T-cell (primary cell): ENCODE measurements at places on chromosomes 13 and 19. TPM values are rescaled to one million over a fixed set of nuclear protein-coding genes. Genes with fewer than 3 reads are reported as not detected.

The PDE4C gene
- total RNA-seq, result not detected

The PDX1 gene
- not detected for total RNA-seq

The NTF4 gene
- not detected for total RNA-seq

The AMH gene
- 5.3 TPM for total RNA-seq

The STARD13 gene
- total RNA-seq, result 0.39 TPM

The RFPL4A gene
- not detected for total RNA-seq

The CYP2A7 gene
- not detected for total RNA-seq

The KLK5 gene
- not detected for total RNA-seq

The SIGLEC8 gene
- total RNA-seq, result not detected

The PPP5C gene
- 41.2 TPM for total RNA-seq

The ZNF417 gene
- 36.6 TPM for total RNA-seq

The PCID2 gene
- 64.9 TPM for total RNA-seq

The RABAC1 gene
- total RNA-seq, result 143 TPM

The F2RL3 gene
- total RNA-seq, result not detected

The SULT2B1 gene
- not detected for total RNA-seq

The ZNF90 gene
- 3.7 TPM for total RNA-seq

The PALM gene
- total RNA-seq, result 0.30 TPM

The CCDC70 gene
- not detected for total RNA-seq

The RASGRP4 gene
- total RNA-seq, result 0.15 TPM

The GJB2 gene
- not detected for total RNA-seq

The ERICH4 gene
- not detected for total RNA-seq

The FXYD3 gene
- total RNA-seq, result not detected

The IZUMO4 gene
- 21.9 TPM for total RNA-seq

The KLK14 gene
- 0.76 TPM for total RNA-seq

The IFI30 gene
- 9.8 TPM for total RNA-seq

The LYPD3 gene
- total RNA-seq, result 4.6 TPM

The PSG7 gene
- total RNA-seq, result not detected

The TNFRSF19 gene
- total RNA-seq, result 0.22 TPM

The SYNGR4 gene
- not detected for total RNA-seq

The FLT3LG gene
- 351 TPM for total RNA-seq

The R3HDM4 gene
- total RNA-seq, result 190 TPM

The NLRP4 gene
- not detected for total RNA-seq

The ZNF345 gene
- total RNA-seq, result 11.9 TPM

The FFAR2 gene
- total RNA-seq, result not detected

The ZNF554 gene
- total RNA-seq, result 8.3 TPM

The NAPSA gene
- 3.0 TPM for total RNA-seq

The N4BP2L1 gene
- total RNA-seq, result 44.0 TPM

The ATP8B3 gene
- 4.0 TPM for total RNA-seq
